ENCODE measurements at places on chromosomes 5 and 9.

DNA sequence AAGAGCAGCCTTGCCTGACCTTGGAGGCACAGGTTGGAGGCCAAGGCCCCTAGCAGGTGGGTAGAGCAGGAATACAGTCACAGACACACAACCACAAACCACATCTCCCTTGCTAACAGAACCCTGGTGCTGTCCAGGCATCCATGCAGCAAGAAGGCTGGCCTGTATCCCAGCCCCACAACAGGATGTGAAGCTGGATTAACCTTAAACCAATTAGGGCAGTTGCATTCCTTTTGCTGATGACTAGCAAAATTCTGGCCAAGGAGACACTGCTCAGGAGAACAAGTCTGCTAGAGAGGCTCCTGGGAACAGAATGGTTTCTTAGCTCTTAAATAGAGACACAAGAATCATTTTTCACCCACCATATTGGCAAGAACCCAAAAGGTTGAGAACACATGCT is 97.8 kb downstream of the C5orf15 start:
- no peak for DNase-seq

- no peak for DNase-seq
Measured at GRCh38 chr5:110258460-110259216, 467.8 kb downstream of the TMEM232 start.

- DNase-seq, result no peak
Measured at GRCh38 chr5:41641621-41642020, 131.2 kb upstream of the PLCXD3 start.

GRCh38 chr9:97860451-97861147 is 7.6 kb downstream of the FOXE1 start:
- no peak for DNase-seq

GRCh38 chr5:142572006-142572405 is 113.9 kb downstream of the FGF1 start:
- no peak for DNase-seq

GRCh38 chr5:160956051-160956450 is 104.0 kb upstream of the ATP10B start:
- DNase-seq, result no peak

DNA sequence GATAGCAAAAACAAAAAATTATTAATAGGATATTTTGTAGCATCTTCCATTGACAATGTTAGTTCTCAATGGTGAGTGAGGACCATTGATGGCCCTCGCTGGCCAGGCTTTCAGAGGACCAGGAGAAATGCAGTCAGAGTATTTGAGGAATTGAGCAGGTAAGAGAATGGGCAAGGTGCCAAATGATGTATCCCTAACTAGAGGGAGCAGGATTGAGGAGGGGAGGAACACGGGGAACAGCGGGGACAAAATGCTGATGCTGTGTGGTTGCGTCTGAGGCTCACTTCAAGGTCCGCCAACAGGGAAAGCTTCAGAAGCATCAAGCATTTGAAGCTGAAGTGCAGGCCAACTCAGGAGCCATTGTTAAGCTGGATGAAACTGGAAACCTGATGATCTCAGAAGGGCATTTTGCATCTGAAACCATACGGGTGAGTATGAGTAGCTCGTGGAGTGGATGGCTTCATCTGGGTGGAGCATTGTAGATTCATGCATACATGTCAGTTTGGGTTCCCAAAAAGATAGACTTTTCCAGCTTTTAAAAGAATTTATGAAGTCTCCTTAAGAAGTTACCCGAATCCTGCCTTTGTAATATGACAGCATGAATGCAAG is 16.2 kb downstream of the SPTAN1 start:
- DNase-seq, result no peak
